ENCODE measurements at places on chromosomes 1 and 21.

- DNase-seq, result no peak
Observed at GRCh38 chr1:3819771-3820200, 23.5 kb upstream of the LRRC47 start.

DNA sequence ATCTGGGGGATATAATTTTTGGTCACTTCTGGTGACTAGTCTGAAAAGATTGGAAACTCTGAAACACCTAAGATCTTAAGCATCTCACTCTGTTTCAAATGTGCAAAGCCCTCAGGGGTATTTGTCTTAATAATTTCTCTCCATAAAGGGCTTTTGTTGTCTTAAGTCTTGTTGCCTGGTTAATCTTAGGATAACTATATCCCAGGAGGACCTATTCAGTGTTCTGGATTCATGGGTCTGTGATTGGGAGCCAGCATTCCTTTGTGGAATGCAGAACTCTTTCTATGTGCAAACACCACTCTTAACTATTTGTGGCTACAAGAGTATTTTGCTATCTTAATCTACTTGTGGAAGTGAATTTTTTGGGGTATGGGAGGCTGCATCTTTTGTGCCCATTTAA is 1573.0 kb upstream of the PRMT6 start:
- DNase-seq, result no peak

GRCh38 chr1:161884475-161884874 is 118.4 kb downstream of the ATF6 start:
- DNase-seq, result no peak

DNA sequence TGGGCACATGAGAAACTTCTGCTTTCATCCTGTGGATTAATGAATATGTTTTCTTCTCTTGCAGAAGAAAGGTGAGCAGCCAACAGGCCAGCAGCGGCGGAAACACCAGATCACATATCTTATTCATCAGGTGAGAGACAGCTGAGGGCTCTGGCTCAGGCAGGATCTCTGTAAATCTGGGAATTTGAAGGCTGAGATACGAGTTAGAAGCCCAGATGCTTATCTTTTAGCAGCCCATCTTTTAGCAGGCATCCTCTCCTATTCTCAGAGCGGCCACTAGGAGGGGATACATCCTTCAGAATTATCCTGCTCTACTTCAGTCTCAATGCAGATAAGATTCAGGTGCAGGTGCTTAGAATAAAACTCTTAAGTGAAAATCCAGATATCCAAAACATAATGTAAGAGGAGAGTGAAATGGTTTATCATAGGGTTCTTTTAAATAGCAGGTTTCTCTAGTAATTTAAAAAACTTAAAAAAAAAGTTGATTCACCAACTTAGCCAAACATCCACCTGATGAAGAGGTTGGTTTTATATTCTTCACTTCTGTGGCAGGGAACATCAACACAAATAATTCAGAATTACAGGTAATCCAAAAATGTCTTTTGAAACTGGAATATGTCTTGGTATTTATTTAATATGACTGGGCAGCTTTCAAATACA is 19.3 kb downstream of the SH2D2A start:
- DNase-seq, result no peak

DNA sequence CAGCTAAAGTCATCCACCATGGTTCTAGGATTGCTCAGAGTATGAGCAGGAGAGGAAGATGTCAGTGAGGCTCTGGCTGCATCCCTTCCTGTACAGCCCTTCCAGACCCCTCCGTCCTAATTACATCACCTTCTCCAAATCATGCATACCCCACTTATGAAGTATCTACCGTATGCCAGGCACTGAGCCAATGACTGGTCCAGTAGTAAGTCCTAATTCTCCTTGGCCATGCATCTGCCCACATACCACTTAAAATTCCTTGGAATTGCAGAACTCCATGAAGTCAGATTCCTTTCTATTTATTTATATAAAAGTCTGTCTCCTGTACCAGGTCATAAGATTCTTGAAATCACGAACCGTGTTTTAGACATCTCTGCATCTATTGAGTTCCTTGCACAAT is 106.1 kb downstream of the SEC16B start:
- DNase-seq, result no peak

- no peak for DNase-seq
Observed at GRCh38 chr1:164772635-164773034, 213.7 kb downstream of the PBX1 start.

GRCh38 chr1:218353656-218354055 is 8.5 kb downstream of the TGFB2 start:
- DNase-seq, result no peak

- no peak for DNase-seq
Observed at GRCh38 chr1:7253118-7253480, 467.8 kb downstream of the CAMTA1 start.

GRCh38 chr1:32651461-32652073 is 559 bp downstream of the RBBP4 start:
- DNase-seq, result no peak

DNA sequence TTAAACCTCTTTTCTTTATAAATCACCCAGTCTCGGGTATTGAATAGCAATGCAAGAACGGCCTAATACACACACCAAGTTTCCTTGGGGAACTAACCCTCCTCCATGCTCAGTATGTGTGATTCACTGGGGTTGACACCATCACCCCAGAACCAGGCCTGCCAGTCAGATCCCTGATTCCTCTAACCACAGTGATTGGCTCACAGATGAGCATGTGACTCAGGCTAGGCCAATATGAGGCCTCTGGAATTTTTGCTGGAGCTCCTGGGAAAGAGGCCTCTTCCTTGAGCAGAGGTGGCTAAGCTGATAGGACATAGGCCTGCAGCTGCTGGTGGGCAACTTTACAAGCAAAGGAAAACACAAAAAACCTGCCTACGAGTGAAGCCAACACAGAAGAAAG is 74.7 kb upstream of the ZBTB40 start:
- DNase-seq, result no peak

GRCh38 chr1:63169057-63169456 is 153.3 kb upstream of the FOXD3 start:
- no peak for DNase-seq

GRCh38 chr1:151514366-151514765 is 3.2 kb downstream of the CGN start:
- DNase-seq, result no peak

DNA sequence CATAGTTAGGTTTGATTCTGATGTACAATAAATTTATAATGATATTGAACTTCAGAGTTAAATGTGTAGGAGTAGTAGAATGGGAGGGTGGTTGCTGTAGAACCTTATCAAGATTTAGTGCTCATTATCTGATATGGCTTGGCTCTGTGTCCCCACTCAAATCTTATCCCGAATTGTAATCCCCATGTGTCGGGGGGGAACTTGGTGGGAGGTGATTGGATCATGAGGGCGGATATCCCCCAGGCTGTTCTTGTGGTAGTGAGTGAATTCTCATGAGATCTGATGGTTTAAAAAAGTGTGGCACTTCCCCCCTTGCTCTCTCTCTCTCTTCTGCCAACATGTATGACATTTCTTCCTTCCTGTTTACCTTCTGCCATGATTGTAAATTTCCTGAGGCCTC is 265.5 kb downstream of the GRIK1 start:
- DNase-seq, result no peak

DNA sequence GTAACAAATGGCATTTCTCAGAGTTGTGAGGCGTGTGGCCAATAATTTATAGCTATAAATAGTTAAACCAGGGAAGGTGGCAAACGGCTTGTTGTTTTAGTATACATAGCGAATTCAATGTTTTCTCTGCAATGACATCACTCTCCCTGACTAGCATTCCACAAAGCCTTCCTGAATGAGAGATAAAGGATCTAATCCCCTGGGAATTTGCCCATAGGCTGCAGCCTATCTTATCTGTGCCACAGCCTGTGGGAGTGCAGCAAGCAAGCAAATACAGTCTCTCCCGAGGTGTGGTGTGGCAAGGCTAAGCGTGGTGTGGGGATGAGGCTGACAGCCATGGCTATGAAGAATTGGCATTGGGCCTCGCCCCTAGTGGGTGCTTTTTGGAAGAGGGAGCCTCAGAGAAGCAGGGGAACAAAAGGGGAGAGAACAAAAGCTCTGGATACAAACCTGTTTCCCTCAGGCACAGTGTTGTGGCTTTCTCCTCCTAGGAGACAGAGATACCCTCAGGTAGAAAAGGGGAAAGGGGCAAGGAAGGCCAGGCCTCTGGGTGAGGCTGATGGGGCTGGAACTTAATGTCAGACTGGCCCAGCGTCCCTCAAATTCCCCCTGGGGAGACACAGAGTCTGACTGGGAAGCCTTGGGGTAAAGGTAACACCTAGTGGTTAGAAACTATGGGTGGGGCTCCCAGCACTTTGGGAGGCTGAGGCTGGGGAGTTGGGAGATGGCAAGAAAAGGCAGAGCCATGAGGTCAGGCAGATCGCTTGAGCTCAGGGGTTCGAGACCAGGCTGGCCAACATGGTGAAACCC is 8.9 kb downstream of the TAGLN2 start:
- no peak for DNase-seq

DNA sequence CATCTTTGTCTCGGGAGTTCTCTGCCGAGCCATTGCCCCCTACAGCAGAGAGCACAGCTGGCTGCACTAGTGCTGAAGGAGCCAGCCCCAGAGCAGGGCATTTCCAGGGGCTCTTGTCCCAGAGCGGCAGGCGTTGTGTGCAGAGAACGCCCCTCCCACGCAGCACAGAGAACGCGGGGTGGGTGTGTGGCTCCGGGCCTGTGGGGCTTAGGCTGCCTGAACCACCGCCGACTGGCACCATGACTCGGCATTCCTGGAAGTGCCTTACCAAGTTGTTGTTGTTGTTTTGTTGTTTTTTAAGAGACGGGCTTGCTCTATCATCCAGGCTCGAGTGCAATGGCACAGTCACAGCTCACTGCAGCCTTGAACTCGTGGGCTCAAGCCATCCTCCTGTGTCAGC is 15.8 kb upstream of the DIP2A start:
- DNase-seq, result no peak

DNA sequence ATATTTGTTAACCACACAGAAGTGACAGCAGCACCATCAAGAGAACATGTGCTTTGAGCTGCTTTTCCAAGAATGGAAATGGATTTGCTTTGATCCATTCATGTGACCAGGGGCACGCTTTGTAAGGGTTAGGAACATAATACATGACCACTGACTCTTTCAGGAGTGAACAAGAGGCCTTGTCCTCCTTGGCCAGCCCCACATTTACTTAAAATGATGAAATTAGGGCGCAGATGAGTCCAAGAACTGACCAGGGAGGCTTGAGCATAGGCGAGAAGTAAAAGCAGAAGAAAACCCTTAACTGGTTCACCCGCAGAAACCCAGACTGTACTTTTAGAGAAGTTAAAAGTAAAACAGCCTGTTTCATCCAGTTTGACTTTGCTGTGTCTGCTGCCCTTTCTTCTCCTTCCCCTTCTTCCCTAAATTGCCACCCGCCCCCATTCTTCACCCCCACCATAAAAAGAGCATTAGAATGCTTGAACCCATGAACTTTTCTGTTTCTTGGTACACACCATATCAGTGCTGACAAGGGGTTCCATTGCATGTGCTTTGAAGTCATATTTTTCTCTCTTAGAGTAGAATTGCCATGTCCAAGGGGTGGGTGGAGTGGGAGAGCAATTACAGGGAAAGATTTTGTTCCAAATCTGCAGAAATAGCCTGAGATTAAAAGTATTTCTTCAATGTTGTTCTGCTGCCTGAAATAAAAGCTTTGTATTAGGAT is 2.6 kb upstream of the GLUL start:
- no peak for DNase-seq

- no peak for DNase-seq
Observed at GRCh38 chr1:192552760-192553191, 22.8 kb upstream of the RGS1 start.

DNA sequence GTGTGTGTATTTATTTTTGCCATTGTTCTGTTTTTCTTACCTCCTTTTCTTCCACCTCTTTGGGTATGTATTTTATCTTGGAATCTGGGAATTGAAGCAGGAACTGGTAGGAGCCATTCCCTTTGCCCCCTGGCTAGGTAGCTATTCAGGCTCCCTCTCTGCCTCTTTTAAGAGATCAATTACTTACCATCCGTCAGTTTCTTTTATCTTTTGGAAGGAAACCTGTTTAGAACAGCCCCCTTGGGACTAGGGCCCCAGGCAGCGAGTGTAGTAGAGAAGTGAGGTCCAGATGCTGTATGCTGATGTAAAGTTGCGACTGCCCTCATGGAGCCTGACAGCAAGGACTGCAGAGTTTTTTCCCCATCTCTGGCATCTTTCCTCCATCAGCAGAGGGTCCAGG is 41.6 kb downstream of the KIRREL1 start:
- no peak for DNase-seq

- no peak for DNase-seq
Observed at GRCh38 chr1:152141971-152142584, 16.9 kb downstream of the RPTN start.

DNA sequence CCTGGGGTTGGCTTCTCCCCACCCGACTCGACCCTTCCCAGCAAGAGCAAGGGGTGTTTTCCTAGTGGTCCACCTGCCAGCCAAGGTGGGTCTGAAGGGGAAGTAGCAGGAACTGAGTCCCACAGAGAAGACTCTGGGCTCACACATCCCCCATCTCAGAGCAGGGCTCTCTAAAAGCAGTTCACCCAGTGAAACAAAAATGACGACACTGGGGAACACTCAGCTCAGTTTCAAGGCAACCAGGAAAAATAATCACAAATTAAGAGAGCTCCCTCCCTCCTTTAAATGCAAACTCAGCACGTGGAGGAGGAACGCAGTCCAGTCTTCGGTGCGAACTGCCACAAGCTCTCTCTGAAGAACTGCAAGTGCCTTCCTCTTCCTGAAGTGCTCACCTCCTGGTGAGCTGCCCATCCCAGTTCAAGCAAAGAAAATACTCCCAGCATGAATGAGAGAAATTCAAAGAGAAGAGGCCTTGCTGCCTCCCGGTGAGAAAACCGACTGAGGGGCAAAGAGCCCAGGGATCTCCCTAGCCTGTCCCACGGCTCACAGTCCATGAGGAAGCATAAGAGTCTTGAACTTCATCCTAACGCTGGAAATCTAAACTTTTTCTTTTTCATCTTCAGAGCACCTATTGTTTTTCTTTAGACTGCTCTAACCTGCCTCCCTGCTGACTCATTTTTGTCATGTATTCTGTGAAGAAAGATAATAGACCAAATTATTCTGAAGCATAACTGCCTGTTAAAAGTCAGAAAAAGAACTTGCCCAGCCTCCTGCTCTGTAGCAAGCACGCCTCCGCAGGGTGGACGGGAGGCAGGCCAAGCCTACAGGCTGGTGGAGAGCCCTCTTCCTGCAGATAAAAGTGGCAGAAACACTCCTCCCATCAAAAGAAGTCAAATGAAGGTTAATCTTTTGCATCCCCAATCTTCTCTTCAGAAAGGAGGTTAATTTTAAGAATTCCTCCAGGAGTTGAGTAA is 281.4 kb downstream of the HHIPL2 start:
- DNase-seq, result no peak

- no peak for DNase-seq
Observed at GRCh38 chr1:117838911-117839310, 90.5 kb downstream of the GDAP2 start.

Measured in activated naive CD8-positive, alpha-beta T cell treated with anti-CD3 and anti-CD28 coated beads, Interleukin-2, amount 10 ng/mL, durations not matched to agents 7 days and 5 days (primary cell).